ENCODE measurements at places on chromosomes 1 and 21. TPM values are rescaled to one million over a fixed set of nuclear protein-coding genes. Genes with fewer than 3 reads are reported as not detected.

NCMAP gene
- total RNA-seq = not detected

MEGF6 gene
- total RNA-seq = 21.7 TPM

TAS1R1 gene
- not detected for total RNA-seq

PROK1 gene
- total RNA-seq = not detected

GBP6 gene
- not detected for total RNA-seq

KLHDC8A gene
- not detected for total RNA-seq

SPATA21 gene
- total RNA-seq = not detected

FCRL5 gene
- not detected for total RNA-seq

C1orf115 gene
- total RNA-seq = 2.7 TPM

FBXO28 gene
- total RNA-seq = 17.1 TPM

CFHR4 gene
- total RNA-seq = not detected

NEGR1 gene
- total RNA-seq = 7.2 TPM

All from cardiac atrium fibroblast (primary cell).